ENCODE measurements at places on chromosomes 5 and 9.

- H3K36me3 ChIP-seq = peaks cover 8% of the 10 kb centered on the region
- peak overlapping the region; percentile 91 for H3K27ac ChIP-seq
- DNase-seq = peak; percentile 66
- peaks cover 56% of the 10 kb centered on the region for H3K4me1 ChIP-seq
- no peaks in the 10 kb centered on the region for H3K27me3 ChIP-seq
- no peak overlapping the region for H3K4me3 ChIP-seq
These were observed 11.3 kb downstream of the STOM start for GRCh38 chr9:121358751-121359150.

- no peak overlapping the region for H3K27ac ChIP-seq
- DNase-seq = no peak
- no peaks in the 10 kb centered on the region for H3K27me3 ChIP-seq
- H3K4me1 ChIP-seq = peaks cover 2% of the 10 kb centered on the region
These were observed 58.1 kb downstream of the EBF1 start for GRCh38 chr5:159041444-159042198.

DNA sequence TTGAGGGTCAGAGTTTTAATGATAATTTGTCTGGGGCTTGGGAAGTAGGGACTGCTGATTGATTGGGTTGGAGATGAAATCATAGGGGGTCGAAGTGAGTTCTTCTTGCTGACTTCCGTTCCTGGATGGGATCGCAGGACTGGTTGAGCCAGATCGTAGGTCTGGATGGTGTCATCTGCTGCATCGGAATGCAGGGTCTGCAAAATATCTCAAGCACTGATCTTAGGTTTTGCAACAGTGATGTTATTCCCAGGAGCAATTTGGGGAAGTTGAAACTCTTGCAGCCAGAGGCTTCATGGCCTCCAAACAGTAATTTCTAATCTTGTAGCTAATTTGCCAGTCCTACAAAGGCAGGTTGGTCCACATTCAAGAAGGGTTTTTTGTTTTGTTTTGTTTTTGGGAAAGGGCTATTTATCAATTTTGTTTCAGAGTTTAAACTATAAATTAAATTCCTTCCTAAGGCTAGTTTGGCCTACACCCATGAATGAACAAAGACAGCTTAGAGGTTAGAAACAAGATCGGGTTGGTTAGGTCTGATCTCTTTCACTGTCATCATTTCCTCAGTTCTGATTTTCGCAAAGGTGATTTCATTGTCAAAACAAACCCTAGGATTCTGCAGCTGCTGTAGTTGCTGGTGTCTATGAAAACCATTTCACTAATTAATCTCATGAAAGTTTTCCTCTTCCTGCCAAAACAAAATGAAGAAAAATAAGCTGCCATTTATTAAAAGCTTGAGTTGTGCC lies 388.0 kb downstream of the TMEM232 start:
- no peak for DNase-seq
- H3K4me1 ChIP-seq = no peaks in the 10 kb centered on the region
- no peak overlapping the region for H3K27ac ChIP-seq
- H3K36me3 ChIP-seq = no peaks in the 10 kb centered on the region

GRCh38 chr5:103519550-103519949 lies 43.0 kb downstream of the NUDT12 start:
- DNase-seq = no peak
- no peaks in the 10 kb centered on the region for H3K36me3 ChIP-seq
- no peak overlapping the region for H3K27ac ChIP-seq
- H3K27me3 ChIP-seq = no peaks in the 10 kb centered on the region

GRCh38 chr5:175236176-175236575 lies 207.8 kb downstream of the DRD1 start:
- no peak overlapping the region for H3K4me3 ChIP-seq
- no peaks in the 10 kb centered on the region for H3K36me3 ChIP-seq
- no peaks in the 10 kb centered on the region for H3K27me3 ChIP-seq
- DNase-seq = no peak
- no peak overlapping the region for H3K27ac ChIP-seq
- no peaks in the 10 kb centered on the region for H3K4me1 ChIP-seq

DNA sequence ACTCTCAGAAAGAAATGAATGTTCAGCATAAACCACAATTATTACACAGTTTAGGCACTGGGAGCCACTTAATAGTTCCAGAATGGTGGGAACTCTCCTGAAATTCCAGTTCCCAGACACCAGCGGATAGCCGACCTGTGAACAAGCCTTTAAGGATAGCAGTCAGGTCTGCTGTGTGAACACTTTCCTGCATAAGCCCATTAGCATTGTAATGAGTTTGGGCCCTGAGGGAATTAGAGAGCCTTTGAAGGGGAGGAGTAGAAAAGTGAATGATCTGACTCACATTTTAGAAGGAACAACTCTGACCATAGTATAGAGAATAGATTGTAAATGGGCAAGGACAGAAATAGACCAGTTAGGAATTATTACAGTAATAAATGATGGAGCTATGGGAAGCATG lies 189.1 kb downstream of the ADGRV1 start:
- no peak overlapping the region for H3K27ac ChIP-seq
- H3K4me3 ChIP-seq = no peak overlapping the region
- no peaks in the 10 kb centered on the region for H3K27me3 ChIP-seq
- H3K36me3 ChIP-seq = no peaks in the 10 kb centered on the region
- no peak for DNase-seq

GRCh38 chr5:143244990-143245389 lies 158.5 kb downstream of the NR3C1 start:
- no peak overlapping the region for H3K4me3 ChIP-seq
- no peak for DNase-seq
- H3K36me3 ChIP-seq = no peaks in the 10 kb centered on the region
- H3K27ac ChIP-seq = no peak overlapping the region
- H3K27me3 ChIP-seq = no peaks in the 10 kb centered on the region

GRCh38 chr9:119834064-119834620 lies 464.9 kb upstream of the BRINP1 start:
- DNase-seq = no peak
- no peak overlapping the region for H3K4me3 ChIP-seq
- no peaks in the 10 kb centered on the region for H3K27me3 ChIP-seq
- no peak overlapping the region for H3K27ac ChIP-seq

- no peak overlapping the region for H3K27ac ChIP-seq
- H3K4me3 ChIP-seq = no peak overlapping the region
- no peak for DNase-seq
- peaks cover 96% of the 10 kb centered on the region for H3K36me3 ChIP-seq
- no peaks in the 10 kb centered on the region for H3K4me1 ChIP-seq
These were observed 73.5 kb downstream of the CYFIP2 start for GRCh38 chr5:157339409-157339808.

DNA sequence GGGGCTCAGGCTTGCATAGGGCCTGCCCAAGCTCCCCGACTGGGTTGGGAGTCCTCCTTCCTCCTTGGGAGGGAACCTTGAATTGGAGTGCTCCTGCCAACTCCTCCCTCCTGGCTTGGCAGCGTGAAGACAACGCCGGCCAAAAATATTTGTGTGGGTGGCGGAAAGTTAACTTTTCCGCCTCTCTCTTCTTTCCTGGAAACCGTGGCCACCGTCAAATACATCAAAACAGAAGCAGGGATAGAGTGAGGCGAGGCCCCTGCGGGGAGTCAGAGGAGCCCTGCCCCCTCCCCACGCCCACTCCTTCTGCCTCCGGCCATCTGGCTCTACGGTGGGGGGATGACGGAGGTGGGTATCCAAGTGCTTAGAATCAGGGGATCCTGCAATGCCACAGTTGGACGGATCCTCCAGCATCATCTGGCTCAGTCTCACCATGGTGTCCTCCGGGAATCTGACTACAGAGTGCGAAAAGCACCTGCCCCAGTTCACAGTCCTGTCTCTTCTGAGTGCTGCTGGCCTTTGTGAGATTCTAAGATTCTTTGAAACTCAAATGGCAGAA lies 25.2 kb upstream of the SYNPO start:
- no peak overlapping the region for H3K27ac ChIP-seq
- DNase-seq = no peak
- H3K36me3 ChIP-seq = no peaks in the 10 kb centered on the region

GRCh38 chr9:136255166-136255538 lies 9.5 kb upstream of the QSOX2 start:
- no peak for DNase-seq
- no peaks in the 10 kb centered on the region for H3K27me3 ChIP-seq
- no peaks in the 10 kb centered on the region for H3K36me3 ChIP-seq
- H3K4me1 ChIP-seq = no peaks in the 10 kb centered on the region
- H3K27ac ChIP-seq = no peak overlapping the region

DNA sequence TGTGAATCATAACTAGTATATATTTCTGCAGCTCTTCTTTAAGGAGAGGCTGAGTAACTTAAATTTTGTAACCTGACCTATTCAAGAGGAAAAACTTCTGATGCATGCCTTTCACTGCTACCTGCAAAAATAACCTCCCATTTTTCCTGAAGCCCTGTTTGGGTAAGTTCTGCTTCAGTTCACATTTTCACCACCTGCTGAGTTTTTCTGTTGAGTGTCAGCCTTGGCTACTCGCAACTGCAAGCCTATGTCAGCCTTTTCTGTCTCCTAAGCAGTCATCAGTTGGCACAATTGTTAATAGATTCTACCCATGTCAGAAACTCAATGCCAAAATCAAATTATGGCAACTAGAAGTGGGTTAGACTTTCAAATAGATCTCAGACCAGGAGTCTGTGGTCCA lies 8.2 kb upstream of the TNFAIP8 start:
- no peaks in the 10 kb centered on the region for H3K36me3 ChIP-seq
- H3K27ac ChIP-seq = no peak overlapping the region
- DNase-seq = no peak
- H3K4me1 ChIP-seq = peaks cover 22% of the 10 kb centered on the region
- H3K27me3 ChIP-seq = no peaks in the 10 kb centered on the region
- H3K4me3 ChIP-seq = no peak overlapping the region

- H3K27ac ChIP-seq = no peak overlapping the region
- H3K36me3 ChIP-seq = no peaks in the 10 kb centered on the region
- H3K4me1 ChIP-seq = no peaks in the 10 kb centered on the region
These were observed 111.9 kb downstream of the CNTLN start for GRCh38 chr9:17246770-17247169.

GRCh38 chr9:134420281-134420845 lies 94.1 kb downstream of the RXRA start:
- DNase-seq = no peak
- H3K4me1 ChIP-seq = no peaks in the 10 kb centered on the region
- H3K36me3 ChIP-seq = peaks cover 12% of the 10 kb centered on the region
- no peak overlapping the region for H3K27ac ChIP-seq
- H3K27me3 ChIP-seq = no peaks in the 10 kb centered on the region

GRCh38 chr5:172079876-172080275 lies 73.4 kb upstream of the FBXW11 start:
- H3K27ac ChIP-seq = no peak overlapping the region
- H3K27me3 ChIP-seq = no peaks in the 10 kb centered on the region
- H3K36me3 ChIP-seq = peaks cover 78% of the 10 kb centered on the region
- no peak for DNase-seq
- peaks cover 9% of the 10 kb centered on the region for H3K4me1 ChIP-seq

DNA sequence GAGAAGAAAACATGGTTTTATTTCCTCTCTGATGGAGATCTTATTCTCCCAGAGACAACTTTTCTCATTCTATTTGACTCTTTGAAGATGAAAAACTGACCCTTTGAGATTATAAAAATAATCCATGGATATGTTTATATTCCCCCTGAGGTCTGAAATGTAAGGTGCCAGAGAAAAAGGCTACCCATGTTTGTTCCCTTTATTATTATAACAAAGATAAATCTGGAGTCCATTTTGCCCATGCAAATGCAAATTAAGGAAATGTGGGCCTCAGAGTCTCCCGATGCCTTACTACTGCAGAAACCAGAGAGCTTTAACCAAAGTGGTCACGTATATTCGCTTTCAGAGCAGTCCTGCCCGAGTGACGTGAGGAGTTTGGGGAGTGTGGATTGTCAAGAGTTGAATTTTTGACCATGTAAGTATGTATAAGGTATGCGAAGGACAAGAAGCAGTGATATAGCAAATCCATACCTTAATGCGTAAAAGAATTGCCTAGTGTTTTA lies 312.5 kb downstream of the RASEF start:
- no peak overlapping the region for H3K27ac ChIP-seq
- no peak overlapping the region for H3K4me3 ChIP-seq
- no peak for DNase-seq

DNA sequence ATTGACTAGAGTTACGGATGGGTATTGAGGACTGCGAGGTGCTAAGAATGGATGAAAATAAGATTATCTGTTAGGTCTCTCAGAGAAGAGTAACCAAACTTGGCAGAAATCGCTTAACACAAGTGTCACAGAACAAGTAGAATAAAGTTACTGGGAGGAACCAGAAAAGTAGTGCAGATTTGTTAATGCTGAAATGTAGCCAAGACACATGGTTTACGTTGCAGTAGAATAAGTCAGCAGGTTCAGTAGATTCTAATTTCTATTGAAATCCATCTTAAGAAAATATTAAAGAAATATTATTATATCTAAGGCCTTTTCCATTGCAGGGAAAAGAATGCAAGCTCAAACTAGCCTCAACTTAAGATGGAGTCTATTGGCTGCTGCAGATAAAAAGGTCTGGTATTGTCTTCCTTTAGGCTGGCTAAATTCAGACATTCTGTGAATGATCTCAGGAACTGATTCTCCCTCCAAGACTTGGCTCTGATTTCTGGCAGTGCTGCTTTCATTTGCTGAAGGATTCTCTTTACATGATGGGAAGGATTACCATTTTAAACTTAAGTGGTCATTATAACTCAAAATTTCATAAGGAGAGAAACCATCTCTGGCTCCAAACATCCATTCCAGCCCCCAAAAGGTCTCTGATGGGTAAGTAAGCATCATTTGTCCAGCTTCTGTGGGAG lies 314.9 kb downstream of the MARCHF11 start:
- no peaks in the 10 kb centered on the region for H3K27me3 ChIP-seq
- no peaks in the 10 kb centered on the region for H3K36me3 ChIP-seq
- no peak for DNase-seq
- H3K4me3 ChIP-seq = no peak overlapping the region
- H3K4me1 ChIP-seq = no peaks in the 10 kb centered on the region
- H3K27ac ChIP-seq = no peak overlapping the region

DNA sequence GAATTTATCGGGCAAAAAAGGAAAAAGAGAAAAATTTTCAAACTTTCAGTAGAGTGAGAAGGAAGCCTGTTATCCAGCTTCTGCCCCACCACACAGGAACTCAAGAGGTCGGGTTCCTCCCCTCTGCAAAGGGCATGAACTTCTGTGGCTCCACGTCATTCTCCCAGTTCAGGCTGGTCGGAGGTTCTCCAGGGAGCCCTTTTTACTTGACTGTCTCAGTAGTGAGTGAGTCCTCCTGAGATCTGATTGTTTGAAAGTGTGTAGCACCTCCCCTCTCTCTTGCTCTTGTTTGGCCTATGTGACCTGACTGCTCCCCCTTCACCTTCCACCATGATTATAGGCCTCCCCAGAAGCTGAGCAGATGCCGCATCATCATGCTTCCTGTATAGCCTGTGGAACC lies 9.7 kb downstream of the SPINK1 start:
- H3K4me1 ChIP-seq = no peaks in the 10 kb centered on the region
- no peak overlapping the region for H3K27ac ChIP-seq
- DNase-seq = no peak
- H3K27me3 ChIP-seq = no peaks in the 10 kb centered on the region
- no peak overlapping the region for H3K4me3 ChIP-seq

DNA sequence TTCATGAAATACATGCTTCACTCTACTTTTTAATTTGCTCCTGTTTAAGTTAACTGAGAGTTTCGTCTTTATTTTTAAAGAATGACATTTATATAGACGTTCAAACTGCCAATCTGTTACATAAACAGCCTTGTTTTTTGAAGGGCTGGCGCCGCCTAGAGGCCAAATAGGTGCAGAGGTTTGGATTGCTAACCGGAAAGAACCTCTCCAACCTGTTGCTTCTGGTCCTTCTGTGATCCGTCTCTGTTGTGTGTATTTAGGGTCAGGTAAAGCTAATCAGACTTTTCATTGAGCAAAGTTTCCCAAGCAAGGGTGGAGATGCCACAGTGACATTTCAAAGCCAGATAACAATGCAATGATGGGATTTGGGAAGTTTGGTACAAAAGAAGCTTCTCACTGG lies 39.5 kb upstream of the GLIS3 start:
- peak; percentile 86 for DNase-seq
- no peaks in the 10 kb centered on the region for H3K27me3 ChIP-seq
- H3K36me3 ChIP-seq = no peaks in the 10 kb centered on the region
- no peak overlapping the region for H3K4me3 ChIP-seq
- no peaks in the 10 kb centered on the region for H3K4me1 ChIP-seq
- H3K27ac ChIP-seq = no peak overlapping the region

Measured in natural killer cell (primary cell).